ENCODE measurements at places on chromosomes 4 and X.

GRCh38 chrX:134990801-134991481, at the start of gene SMIM10:
Gene SMIM10, plus strand, starts transcription at chrX:134990991. Its CDS starts 105 bp downstream, at chrX:134991096.
- DNase-seq: peak; percentile 21

DNA sequence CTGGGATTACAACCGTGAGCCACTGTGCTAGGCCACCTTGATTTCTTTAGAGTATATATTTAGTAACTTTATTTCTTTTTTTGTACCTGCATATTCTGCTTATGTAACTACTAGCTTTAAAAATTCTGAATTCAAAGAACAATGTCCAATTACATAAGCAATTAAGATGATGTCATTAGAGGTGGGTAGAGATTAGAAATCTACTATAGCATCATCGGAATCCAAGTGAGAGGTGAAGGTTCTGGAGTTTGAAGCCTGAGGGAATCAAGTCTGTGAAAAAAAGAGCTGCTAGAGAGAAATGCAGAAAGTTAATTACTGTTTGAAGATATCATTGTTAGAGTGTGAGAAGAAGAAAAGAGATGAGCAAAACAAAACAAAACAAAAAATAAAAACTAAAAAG, 79.0 kb upstream of the ENPEP start:
- DNase-seq: no peak

- DNase-seq: no peak
Measured at GRCh38 chr4:147479786-147480185, 1.1 kb upstream of the EDNRA start.

DNA sequence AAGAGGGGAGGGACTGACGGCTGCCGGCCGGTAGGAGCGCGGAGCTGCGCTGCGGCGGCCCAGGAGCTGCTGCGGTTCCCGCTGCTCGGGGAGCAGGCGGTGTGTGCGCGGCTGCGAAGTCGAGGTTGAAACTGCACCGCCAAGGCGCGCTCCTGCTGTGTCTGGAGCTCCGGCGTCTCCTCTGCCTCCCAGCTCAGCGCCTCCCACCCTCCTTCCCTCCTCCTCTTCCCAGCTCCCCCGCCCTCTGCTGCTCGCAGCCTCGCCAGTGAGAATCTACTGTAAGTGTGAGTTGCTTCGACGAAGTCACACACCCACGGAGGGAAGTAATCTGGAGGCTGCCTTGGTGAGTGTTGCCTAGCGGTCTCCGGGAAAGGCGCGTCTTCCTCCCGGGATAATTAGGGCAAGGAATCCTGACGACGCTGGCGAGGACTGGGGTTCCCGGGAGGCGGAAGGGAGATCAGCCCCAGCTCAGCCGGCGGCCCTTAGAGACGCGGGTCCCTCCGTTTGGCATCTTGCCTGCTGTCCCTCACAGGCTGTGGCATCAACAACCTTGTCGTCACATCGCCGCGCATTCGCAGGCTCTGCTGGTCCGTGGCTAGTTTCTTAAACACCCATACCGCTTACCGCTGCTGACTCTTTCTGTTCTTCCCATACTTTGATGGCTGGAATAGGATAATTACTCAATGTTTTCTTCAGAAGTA, at the start of gene EPHA5:
EPHA5 (minus strand) TSS at position 159 of the 701 bp plus-strand sequence. CDS start 747 bp downstream, outside the sequence.
- no peak for DNase-seq

- no peak for DNase-seq
Measured at GRCh38 chr4:16606691-16607090, 291.8 kb downstream of the LDB2 start.

DNA sequence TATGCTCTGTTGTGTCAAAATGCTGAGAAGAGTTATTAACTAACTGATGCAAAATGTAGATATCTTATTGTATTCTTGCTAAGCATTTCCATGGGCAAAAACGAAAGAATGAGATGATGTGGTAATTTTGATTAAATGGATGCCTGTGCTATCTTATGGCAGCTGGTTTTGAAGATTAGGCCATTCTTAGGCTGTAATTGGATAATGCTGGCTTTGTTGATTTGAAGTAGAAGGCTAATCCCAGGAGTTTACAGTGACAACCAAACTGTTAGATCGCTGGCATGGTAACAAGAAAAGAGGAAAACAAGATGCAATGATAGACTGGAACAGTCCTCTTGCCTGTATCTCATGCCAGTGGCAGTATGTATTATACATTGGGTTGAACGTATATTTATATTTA, 74.1 kb upstream of the WDR44 start:
- no peak for DNase-seq

DNA sequence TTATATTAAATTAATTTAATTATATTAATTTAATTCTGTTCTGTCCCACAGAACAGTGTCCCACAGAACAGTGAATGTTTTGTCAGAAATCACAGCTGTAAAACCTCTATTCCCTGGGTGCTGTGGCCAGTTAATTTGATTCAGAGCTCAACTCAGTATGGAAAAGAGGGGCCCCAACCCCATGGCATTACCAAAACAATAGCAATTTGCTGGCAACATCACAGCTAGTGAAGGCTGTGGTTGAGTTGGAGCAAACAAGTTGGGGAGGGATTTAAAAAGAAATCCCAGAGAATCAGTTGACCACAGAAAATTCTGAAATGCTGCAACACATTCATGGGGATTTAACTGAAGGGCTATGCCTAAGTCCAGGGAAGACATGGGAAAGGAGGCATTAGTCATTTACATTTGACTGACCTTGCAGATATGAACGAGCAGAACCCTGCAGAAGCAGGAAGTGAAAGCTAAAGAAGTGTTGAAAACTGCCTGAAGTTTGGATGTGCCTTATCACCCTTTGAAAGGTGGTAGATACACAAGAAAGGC, 30.1 kb downstream of the PDHA2 start:
- no peak for DNase-seq

- DNase-seq: no peak
Measured at GRCh38 chr4:36785973-36786372, 458.6 kb upstream of the NWD2 start.

DNA sequence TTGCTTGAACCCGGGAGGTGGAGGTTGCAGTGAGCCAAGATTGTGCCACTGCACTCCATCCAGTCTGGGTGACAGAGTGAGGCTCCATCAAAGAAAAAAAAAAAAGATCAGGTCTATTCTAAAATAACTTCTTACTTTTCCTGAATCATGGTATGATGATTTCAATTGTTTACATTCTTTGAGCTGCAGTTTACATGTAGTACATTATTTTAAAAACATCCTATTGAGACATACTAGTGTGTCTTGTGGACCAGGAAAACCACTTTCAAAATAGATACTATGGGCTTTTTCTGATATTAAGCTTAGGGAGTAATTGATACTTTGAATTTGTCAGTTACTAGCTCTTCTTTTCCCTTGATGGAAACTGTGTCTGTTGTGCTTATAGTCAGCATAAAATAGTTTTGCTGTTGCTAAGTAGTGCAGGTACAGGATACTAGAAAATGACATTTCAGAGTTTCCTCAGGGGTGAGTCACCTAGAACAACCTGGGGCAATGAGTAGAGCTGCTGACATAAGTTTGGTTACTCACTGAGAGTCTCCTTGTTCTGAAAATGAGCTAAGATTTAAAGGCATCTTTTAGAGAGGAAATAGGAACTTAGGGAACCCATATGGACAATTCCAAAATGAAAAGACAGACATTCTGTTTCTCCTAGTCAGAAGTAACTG, 53.2 kb upstream of the C4orf54 start:
- no peak for DNase-seq

- DNase-seq: no peak
Measured at GRCh38 chr4:23952258-23952657, 62.4 kb upstream of the PPARGC1A start.

DNA sequence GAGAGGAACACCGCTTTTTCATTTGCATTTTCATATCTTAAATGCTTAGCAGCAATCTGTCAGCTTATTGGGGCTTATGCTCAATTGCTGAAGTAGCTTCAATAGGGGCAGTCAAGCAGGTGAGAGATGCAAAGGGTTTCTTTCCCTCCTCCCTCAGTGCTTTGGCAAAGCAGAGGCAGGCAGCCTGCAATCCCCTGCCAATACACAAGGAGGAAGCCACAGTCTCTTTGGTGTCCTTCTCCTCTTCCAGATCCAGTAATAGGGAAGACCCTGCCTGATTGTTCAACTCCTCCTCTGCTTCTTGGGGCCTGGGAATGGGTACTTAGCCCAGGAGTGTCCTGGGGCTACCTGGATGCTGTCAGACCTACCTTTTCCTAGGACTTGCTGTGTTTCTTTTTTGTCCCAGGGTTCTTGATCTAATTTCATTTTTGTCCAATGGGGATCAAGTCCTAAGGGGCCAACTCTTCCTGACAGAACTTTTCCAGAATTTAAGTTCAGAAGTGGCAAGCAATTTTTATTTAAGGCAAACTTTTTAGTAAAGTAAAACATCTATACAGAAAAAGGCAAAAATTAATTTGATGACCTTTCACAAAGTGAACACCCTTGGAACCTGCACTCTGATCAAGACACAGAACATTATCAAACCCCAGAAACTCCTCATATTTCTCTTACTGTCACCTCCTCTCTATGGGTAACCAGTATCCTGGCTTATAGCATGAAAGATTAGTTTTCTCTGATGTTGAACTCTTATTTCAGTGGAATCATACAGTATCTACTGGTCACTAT, 260.3 kb downstream of the PPP3CA start:
- no peak for DNase-seq
